A549 treated with Mapracorat at 1 μM for 4 hours (cell line): ENCODE measurements at places on chromosomes 4 and X. TPM values are rescaled to one million over a fixed set of nuclear protein-coding genes. Genes with fewer than 3 reads are reported as not detected.

RNF175 gene
- not detected in 5 replicates for total RNA-seq

GDPD2 gene
- 0.07 to 0.14 TPM in 2 of 5 replicates, not detected in the others for total RNA-seq

HTRA3 gene
- 15.1 to 21.2 TPM (median 20.1 TPM) in 5 replicates for total RNA-seq

UGT2B11 gene
- 0.08 to 0.40 TPM (median 0.09 TPM) in 3 of 5 replicates, not detected in the others for total RNA-seq

PABPC4L gene
- total RNA-seq: 0.05 to 0.09 TPM (median 0.07 TPM) in 4 of 5 replicates, not detected in the other

GBA3 gene
- total RNA-seq: not detected in 5 replicates

PPAT gene
- total RNA-seq: 14.9 to 18.5 TPM (median 15.8 TPM) in 5 replicates

FABP2 gene
- not detected in 5 replicates for total RNA-seq

SLIT2 gene
- total RNA-seq: 0.02 to 0.03 TPM (median 0.02 TPM) in 3 of 5 replicates, not detected in the others

PITX2 gene
- total RNA-seq: 0.80 to 1.0 TPM (median 0.93 TPM) in 5 replicates

VMA21 gene
- 18.3 to 29.1 TPM (median 28.6 TPM) in 5 replicates for total RNA-seq

FAM114A1 gene
- total RNA-seq: 20.2 to 37.2 TPM (median 32.4 TPM) in 5 replicates

SASH3 gene
- not detected in 5 replicates for total RNA-seq

AKAP4 gene
- not detected in 5 replicates for total RNA-seq

H2BW1 gene
- not detected in 5 replicates for total RNA-seq

SLC7A11 gene
- total RNA-seq: 18.4 to 21.7 TPM (median 20.5 TPM) in 5 replicates

GPC3 gene
- not detected in 5 replicates for total RNA-seq

MAGIX gene
- total RNA-seq: 2.3 to 3.5 TPM (median 3.2 TPM) in 5 replicates

RAB39B gene
- 0.43 to 0.80 TPM (median 0.69 TPM) in 5 replicates for total RNA-seq

PNMA5 gene
- total RNA-seq: not detected in 5 replicates

JAKMIP1 gene
- total RNA-seq: 0.06 TPM in 1 of 5 replicates, not detected in the others

NIPAL1 gene
- total RNA-seq: 0.71 to 0.92 TPM (median 0.81 TPM) in 5 replicates

PPP4R3C gene
- total RNA-seq: not detected in 5 replicates

EDA2R gene
- total RNA-seq: 10.9 to 12.8 TPM (median 12.4 TPM) in 5 replicates

PAGE5 gene
- not detected in 5 replicates for total RNA-seq

SHROOM3 gene
- 8.9 to 15.6 TPM (median 12.5 TPM) in 5 replicates for total RNA-seq

HSFX3 gene
- total RNA-seq: not detected in 5 replicates

FGF13 gene
- total RNA-seq: 0.13 TPM in 1 of 5 replicates, not detected in the others

WNK3 gene
- 0.01 to 0.09 TPM (median 0.05 TPM) in 5 replicates for total RNA-seq

VEGFC gene
- total RNA-seq: 9.7 to 12.2 TPM (median 10.5 TPM) in 5 replicates

CSAG3 gene
- total RNA-seq: not detected in 5 replicates

MAGEA10 gene
- not detected in 5 replicates for total RNA-seq

APELA gene
- total RNA-seq: not detected in 5 replicates

FHDC1 gene
- total RNA-seq: 0.64 to 0.88 TPM (median 0.74 TPM) in 5 replicates

FRG2 gene
- total RNA-seq: not detected in 5 replicates

NHS gene
- total RNA-seq: 2.1 to 3.1 TPM (median 2.3 TPM) in 5 replicates

GPM6B gene
- 0.09 to 0.28 TPM (median 0.24 TPM) in 5 replicates for total RNA-seq

MGARP gene
- total RNA-seq: 0.30 to 0.81 TPM (median 0.71 TPM) in 5 replicates
